ENCODE measurements at places on chromosomes 4 and X. TPM values are rescaled to one million over a fixed set of nuclear protein-coding genes. Genes with fewer than 3 reads are reported as not detected.

PGAM4 gene
- total RNA-seq = not detected

GC gene
- not detected for total RNA-seq

SHROOM2 gene
- not detected for total RNA-seq

USP27X gene
- total RNA-seq = 1.7 TPM

CRMP1 gene
- total RNA-seq = 0.16 TPM

CSAG3 gene
- 1.4 TPM for total RNA-seq

TENT5D gene
- not detected for total RNA-seq

MAOA gene
- total RNA-seq = 2.6 TPM

RAB33A gene
- 41.1 TPM for total RNA-seq

ASMT gene
- total RNA-seq = 5.0 TPM

CPE gene
- total RNA-seq = not detected

NHSL2 gene
- 2.2 TPM for total RNA-seq

NPNT gene
- not detected for total RNA-seq

SUPT20HL1 gene
- not detected for total RNA-seq

VEGFC gene
- not detected for total RNA-seq

PLAC1 gene
- not detected for total RNA-seq

TCEAL2 gene
- not detected for total RNA-seq

SLBP gene
- total RNA-seq = 133 TPM

FAM199X gene
- total RNA-seq = 11.9 TPM

FOXR2 gene
- not detected for total RNA-seq

TDO2 gene
- total RNA-seq = not detected

HPGDS gene
- 0.66 TPM for total RNA-seq

CYSLTR1 gene
- 1.3 TPM for total RNA-seq

ATOH1 gene
- not detected for total RNA-seq

DUSP9 gene
- 0.09 TPM for total RNA-seq

SFRP2 gene
- total RNA-seq = not detected

LARP7 gene
- 53.3 TPM for total RNA-seq

NSG1 gene
- total RNA-seq = 3.4 TPM

CT45A5 gene
- total RNA-seq = not detected

ZNF41 gene
- 10.4 TPM for total RNA-seq

ATP11C gene
- 13.1 TPM for total RNA-seq

SAGE1 gene
- total RNA-seq = not detected

FGF16 gene
- not detected for total RNA-seq

AIFM1 gene
- 47.3 TPM for total RNA-seq

TLR10 gene
- 0.09 TPM for total RNA-seq

CCDC160 gene
- not detected for total RNA-seq

PTPN13 gene
- total RNA-seq = 0.37 TPM

KIAA1210 gene
- not detected for total RNA-seq

PRRG3 gene
- not detected for total RNA-seq

UNC5C gene
- total RNA-seq = not detected

Measured in activated CD8-positive, alpha-beta memory T cell treated with anti-CD3 and anti-CD28 coated beads, Interleukin-2, amount 10 ng/mL, durations not matched to agents 7 days and 5 days (primary cell).